T-helper 17 cell (primary cell): ENCODE measurements at places on chromosomes 3 and 15. TPM values are rescaled to one million over a fixed set of nuclear protein-coding genes. Genes with fewer than 3 reads are reported as not detected.
A peak's percentile ranks its signal among the peaks of the same experiment; 100 is the strongest.

ZNF197 gene
- 6.3 TPM for total RNA-seq

CCDC39 gene
- total RNA-seq, result not detected

ST3GAL6 gene
- total RNA-seq, result 0.99 TPM

LMOD3 gene
- total RNA-seq, result not detected

PAQR5 gene
- not detected for total RNA-seq

STOML1 gene
- 5.6 TPM for total RNA-seq

DNA sequence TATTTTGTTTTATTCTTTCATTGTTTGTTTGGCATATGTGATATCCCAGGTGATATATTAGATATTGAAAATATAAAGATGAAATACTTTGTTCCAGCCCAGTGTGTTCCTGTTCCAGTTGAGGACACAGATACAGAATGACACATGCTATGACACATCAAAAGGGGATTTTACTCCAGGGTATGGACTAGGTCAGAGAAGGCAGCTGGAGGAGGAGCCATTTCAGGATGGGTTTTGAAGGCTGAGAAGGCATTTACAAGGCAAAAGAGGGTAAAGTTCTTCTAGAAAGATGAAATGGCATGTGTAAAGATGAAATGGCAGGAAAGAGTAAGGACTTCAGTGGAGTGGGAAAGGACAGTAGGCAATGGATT lies 163.8 kb downstream of the ZIC1 start:
- no peak for DNase-seq
- no peaks in the 10 kb centered on the region for H3K4me1 ChIP-seq
- H3K36me3 ChIP-seq, result no peaks in the 10 kb centered on the region
- H3K4me3 ChIP-seq, result no peak overlapping the region
- no peaks in the 10 kb centered on the region for H3K27me3 ChIP-seq

- no peak for DNase-seq
Observed at GRCh38 chr15:29087521-29088285, 181.9 kb downstream of the NSMCE3 start.

DNA sequence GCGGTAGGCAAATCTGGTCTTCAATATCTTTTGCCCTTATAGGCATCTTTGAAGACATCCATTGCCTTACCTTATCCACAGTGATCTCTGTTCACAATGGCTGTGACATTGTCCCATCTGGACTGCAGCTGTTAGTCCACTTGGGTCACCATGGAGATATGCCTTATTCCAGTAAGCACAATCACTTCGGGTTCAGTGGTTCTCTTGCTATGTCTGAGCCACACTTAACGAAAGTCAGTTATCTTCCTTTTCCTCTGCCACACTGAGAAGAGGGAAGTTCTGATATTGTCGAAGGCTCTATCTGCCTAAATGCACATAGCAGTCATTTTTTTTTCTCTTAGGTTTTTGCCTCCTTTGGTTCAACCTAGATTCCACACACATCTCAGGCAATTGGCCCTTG lies 119.0 kb upstream of the SATB1 start:
- H3K27ac ChIP-seq, result no peak overlapping the region
- no peaks in the 10 kb centered on the region for H3K27me3 ChIP-seq

GRCh38 chr3:186618318-186618938 lies 5.6 kb downstream of the AHSG start:
- H3K27ac ChIP-seq, result no peak overlapping the region
- H3K36me3 ChIP-seq, result peaks cover 5% of the 10 kb centered on the region
- H3K27me3 ChIP-seq, result peaks cover 55% of the 10 kb centered on the region

- no peak for DNase-seq
- peak overlapping the region; percentile 82 for H3K27ac ChIP-seq
- no peaks in the 10 kb centered on the region for H3K27me3 ChIP-seq
- peaks cover 3% of the 10 kb centered on the region for H3K36me3 ChIP-seq
- peaks cover 12% of the 10 kb centered on the region for H3K4me1 ChIP-seq
- H3K4me3 ChIP-seq, result no peak overlapping the region
Observed at GRCh38 chr3:195297446-195297845, 26.5 kb upstream of the XXYLT1 start.

- H3K27me3 ChIP-seq, result peaks cover 37% of the 10 kb centered on the region
- no peaks in the 10 kb centered on the region for H3K36me3 ChIP-seq
- H3K27ac ChIP-seq, result no peak overlapping the region
- peaks cover 3% of the 10 kb centered on the region for H3K4me1 ChIP-seq
- H3K4me3 ChIP-seq, result no peak overlapping the region
Observed at GRCh38 chr3:98778852-98779413, 15.8 kb downstream of the ST3GAL6 start.

DNA sequence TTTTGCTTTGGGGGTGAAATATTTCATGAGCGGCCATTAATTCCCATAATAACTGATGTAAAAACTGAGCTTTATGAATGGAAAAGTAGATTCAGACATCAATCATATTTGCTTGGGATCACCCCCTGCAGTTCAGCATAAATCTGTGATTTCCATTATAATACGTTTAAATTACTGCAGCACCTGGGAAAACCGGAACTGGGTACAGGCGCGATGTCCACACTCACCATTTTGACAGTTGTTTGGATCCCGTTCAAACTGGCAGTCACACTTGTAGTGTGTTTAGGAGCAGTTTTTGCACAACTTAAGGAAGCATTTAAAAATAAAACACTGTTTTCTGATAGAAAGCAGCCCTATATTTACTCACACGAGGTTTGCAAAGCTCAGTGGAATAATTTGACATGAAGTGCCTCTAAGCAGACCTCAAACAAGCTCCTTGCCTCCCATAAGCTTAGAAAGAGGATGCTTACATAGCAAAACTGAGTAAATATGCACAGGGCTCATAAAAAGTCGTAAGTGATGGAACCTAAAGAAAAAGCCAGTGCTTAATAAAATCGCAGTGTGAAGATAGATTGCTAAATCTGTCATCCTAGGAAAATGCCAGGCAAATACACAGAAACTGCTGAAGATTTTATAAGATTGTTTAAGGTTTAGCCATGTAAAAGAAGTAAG lies 377.6 kb downstream of the PTPRG start:
- no peaks in the 10 kb centered on the region for H3K27me3 ChIP-seq
- H3K4me3 ChIP-seq, result no peak overlapping the region
- no peaks in the 10 kb centered on the region for H3K4me1 ChIP-seq
- DNase-seq, result no peak

DNA sequence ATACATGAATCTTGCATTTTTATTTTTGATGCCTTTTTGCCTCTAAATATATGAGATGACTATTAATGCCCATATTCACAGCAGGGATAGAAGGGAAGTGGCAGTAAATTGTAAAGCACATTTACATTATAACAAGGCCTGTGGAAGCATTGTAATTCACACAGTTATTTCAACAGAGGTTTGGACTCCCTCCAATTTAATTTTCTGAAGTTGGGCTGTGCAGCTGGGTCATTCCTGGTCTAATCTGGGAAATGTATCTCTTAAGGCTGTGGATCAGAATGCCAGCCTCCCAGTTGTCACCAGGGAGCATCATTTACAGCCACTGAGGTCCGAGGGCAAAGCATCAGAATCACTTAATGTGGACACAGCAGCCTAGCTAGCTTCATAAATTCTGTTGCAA lies 434.5 kb downstream of the MFSD1 start:
- DNase-seq, result no peak
- H3K4me1 ChIP-seq, result no peaks in the 10 kb centered on the region
- H3K4me3 ChIP-seq, result no peak overlapping the region
- H3K36me3 ChIP-seq, result no peaks in the 10 kb centered on the region

- no peak for DNase-seq
- peaks cover 11% of the 10 kb centered on the region for H3K27me3 ChIP-seq
- peaks cover 15% of the 10 kb centered on the region for H3K4me1 ChIP-seq
- H3K36me3 ChIP-seq, result peaks cover 3% of the 10 kb centered on the region
- no peak overlapping the region for H3K27ac ChIP-seq
- H3K4me3 ChIP-seq, result no peak overlapping the region
Observed at GRCh38 chr15:57780471-57780870, 74.0 kb downstream of the POLR2M start.

DNA sequence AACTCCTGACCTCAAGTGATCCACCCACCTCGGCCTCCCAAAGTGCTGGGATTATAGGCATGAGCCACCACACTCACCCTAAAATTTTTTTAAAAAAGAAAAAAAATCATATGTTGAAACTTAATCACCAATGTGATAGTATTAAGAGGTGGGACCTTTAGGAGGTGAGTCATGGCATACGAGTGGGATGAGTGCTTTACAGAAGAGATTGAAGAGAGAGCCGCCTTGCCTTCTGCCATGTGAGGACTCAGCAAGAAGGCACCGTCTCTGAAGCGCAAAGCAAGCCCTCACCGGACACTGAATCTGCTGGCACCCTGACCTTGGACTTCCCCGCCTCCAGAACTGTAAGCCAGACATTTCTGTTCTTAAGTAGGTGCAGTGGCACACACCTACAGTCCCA lies 5.5 kb downstream of the ARPIN start:
- no peak overlapping the region for H3K27ac ChIP-seq
- no peak for DNase-seq
- peaks cover 58% of the 10 kb centered on the region for H3K27me3 ChIP-seq
- H3K4me1 ChIP-seq, result peaks cover 13% of the 10 kb centered on the region
- H3K4me3 ChIP-seq, result no peak overlapping the region
- H3K36me3 ChIP-seq, result peaks cover 15% of the 10 kb centered on the region

DNA sequence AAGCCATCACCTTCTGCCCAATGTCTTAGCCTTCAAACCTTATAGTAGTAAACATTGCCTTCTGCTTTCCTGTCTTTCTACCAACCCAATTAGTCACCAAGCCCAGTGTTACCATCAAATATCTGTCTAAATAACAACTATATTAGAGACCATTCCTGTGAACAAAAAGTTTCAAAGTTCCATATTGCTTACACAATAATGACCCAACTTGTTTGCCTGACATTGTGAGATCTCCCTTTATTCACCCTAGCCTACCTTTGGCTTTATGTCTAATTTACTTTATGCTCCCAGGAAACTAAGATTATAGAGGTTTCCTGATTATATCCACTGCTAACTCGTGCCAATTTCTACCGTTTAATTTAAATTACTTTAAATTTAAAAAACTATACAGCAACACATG lies 26.0 kb upstream of the KCNAB1 start:
- H3K27ac ChIP-seq, result no peak overlapping the region
- no peaks in the 10 kb centered on the region for H3K36me3 ChIP-seq
- peaks cover 31% of the 10 kb centered on the region for H3K27me3 ChIP-seq
- no peak for DNase-seq
- no peaks in the 10 kb centered on the region for H3K4me1 ChIP-seq
- H3K4me3 ChIP-seq, result no peak overlapping the region

DNA sequence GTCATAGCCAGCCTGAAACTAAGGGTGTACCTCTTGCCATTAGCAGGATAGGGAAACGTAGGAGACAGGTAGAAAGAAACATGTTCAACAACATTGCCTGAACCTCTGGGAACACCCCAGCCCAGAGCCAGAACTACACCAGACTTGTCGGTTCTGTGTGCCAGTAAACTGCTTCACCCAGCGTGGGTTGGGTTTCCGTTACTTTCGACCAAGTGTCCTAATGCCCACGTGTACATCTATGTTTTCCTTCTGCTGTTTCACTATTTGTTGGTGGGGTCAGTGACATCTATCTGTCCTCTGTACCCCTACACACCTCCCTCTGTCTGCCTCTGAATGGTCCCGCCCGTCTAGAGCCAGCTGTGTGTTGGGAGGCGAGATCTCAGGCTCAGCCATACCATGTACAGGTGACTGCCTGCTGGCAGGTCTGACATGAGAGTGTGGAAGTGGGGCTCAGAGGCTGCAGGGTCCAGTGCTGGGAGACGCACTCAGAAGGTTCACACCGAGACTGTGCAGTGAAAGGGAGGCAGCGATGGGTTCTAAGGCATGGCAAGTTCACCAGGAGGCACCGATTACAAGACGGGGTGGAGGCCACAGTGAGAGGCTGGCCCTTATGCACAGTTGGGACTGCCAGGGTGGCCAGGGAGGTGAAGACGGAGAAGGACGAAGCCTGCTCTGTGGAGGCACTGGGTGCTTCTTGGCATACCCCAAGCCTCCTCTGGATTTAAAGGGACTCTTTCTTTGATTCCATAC lies 36.4 kb downstream of the SSUH2 start:
- H3K27ac ChIP-seq, result no peak overlapping the region
- no peak for DNase-seq
- peaks cover 31% of the 10 kb centered on the region for H3K27me3 ChIP-seq
- H3K4me3 ChIP-seq, result no peak overlapping the region

DNA sequence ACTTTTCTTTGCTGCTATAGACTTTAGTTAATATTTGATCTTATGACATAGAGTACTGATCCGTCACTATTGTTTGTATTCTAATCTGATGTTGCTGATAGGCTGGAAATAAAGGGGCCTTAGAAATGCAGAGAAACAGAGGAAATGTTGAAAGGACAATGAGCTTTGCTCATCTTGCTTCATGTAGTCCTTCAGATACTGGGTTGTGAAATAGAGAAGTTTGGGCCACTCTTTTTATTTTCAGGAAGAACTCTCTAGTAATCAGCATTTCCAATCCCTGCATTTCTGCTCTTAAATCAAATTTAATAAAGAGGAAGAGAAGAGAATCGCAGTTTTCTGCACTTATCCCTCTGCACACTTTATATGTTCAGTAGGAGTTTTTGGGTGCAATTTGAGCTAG lies 192.8 kb upstream of the THBS1 start:
- peaks cover 2% of the 10 kb centered on the region for H3K4me1 ChIP-seq
- no peaks in the 10 kb centered on the region for H3K36me3 ChIP-seq
- no peak overlapping the region for H3K4me3 ChIP-seq
- peaks cover 35% of the 10 kb centered on the region for H3K27me3 ChIP-seq
- no peak for DNase-seq

DNA sequence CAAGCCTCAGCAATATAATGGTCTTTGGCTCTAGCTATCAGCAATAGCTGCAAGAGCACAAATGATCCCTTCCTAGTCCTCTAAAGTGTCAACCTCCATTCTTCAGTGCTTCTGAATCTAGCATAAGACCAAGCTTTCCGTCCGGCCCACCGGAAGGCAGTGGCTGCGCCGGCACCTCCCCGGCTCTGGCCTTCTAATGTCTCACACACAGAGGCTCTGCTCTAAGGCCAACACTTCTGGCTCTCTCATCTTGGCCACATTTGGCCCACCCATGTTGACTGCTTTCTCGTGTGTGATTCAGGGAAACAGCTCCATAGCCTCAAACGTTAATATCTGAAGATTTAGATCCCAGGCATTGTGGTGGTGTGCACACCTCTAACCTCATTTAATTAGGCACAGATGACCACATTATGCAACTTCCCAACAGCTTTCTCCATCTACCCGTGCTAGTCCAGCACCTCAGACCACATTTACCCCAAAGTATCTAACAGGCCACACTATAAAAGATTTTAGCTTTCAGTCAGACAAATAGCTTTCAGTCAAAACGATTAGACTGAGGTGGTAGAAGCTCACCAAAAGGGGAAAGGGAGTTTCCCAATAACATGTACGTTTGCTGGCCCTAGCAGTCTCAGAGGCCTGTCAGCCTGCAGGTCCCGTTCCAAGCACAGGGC lies 19.3 kb downstream of the SLC51A start:
- peak overlapping the region; percentile 27 for H3K27ac ChIP-seq

- DNase-seq, result no peak
- H3K4me3 ChIP-seq, result no peak overlapping the region
Observed at GRCh38 chr15:44295750-44296431, 7.4 kb downstream of the GOLM2 start.
